NCI-H1105 (cell line): ENCODE measurements at places on chromosomes 16 and 17.

DNA sequence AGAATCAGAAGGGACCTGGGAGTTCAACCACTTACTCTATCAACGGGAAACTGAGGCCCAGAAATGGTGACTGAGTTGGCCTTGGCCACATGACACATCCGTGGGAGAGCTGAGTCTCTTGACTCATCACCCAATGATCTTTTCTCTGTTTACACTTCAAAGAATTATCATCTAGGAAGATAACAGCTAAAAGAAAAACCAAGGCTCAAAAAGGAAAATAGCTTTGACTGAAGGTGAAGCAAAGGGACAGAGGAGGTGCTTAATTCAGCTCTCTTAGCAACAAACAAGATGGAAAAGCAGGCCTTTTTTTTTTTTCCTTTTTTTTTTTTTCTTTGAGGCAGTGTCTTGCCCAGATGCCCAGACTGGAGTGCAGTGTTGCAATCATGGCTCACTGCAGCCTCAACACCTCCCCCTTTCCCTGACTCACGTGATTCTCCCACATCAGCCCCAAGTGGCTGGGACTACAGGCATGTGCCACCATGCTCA is 16.7 kb downstream of the ERCC4 start:
- DNase-seq: no peak

DNA sequence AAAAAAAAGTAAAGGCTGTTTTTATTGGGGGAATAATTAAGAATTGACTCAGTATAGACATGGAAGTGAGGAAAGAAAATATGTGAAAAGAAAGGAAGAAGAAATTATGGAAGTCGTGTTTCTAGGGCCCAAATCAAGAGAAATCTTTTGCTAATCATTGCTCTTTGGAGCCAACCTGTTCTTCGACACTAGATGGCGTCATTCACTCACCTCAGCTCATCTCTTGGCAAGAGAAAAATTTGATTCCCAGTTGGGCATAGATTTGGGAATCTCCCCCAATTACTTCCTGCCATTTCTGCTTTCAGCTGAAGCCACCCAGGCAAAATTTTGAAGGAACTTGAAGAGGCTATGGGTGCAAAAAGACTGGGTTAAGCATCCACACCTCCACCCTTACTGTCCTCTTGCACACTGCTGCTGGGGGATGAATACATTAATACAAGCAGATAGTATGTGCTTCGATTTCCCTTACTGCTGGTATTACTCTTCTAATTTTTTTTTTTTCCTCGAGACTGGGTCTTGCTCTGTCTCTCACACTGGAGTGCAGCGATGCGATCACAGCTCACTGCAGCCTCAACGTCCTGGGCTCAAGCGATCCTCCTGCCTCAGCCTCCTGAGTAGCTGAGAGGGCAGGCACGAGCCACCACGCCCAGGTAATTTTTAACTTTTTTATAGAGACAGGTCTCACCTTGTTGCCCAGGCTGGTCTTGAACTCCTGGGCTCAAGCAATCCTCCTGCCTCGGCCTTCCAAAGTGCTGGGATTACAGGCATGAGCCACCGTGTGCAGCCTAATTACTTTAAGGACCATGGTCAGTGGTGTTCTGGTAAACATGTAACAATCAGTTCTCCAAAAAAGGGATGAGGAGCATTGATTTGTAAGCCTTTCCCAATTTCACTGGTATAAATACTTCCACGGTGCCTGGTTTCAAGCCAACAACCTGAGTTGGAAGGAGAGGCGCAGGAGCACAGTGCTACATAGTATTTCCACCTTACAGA is 13.5 kb downstream of the PSMD7 start:
- DNase-seq: peak; percentile 12

DNA sequence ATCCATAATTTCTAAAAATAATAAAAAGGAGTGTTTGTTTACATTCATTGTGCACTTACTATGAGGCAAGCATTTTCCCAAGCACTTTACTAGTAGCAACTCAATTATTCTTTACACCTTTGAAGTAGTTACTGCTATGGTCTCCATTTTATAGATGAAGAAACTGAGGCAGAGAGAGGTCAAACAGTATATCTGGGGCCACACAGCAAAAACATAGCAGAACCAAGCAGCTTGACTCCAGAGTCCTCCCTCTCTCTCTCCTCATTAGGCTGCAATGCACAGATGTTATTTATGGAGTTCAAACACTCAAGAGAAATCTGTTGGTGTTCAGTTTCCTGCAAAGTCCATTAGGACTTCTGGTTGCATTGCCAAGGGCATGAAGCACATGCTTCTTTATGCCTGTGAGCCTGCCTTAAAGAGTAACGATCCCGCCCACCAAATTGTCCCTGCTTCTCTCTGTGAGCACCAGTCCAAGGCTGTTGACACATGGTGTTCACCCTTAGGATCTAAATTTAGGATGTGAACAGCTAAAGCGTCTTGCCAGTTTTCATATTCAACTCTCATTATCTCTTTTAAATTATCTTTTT is 44.0 kb downstream of the GPRC5B start:
- DNase-seq: peak; percentile 1

- DNase-seq: no peak
These were observed 46.5 kb downstream of the ATP2C2 start for GRCh38 chr16:84414789-84415326.

- DNase-seq: no peak
These were observed 16.8 kb upstream of the USP43 start for GRCh38 chr17:9628509-9628908.

DNA sequence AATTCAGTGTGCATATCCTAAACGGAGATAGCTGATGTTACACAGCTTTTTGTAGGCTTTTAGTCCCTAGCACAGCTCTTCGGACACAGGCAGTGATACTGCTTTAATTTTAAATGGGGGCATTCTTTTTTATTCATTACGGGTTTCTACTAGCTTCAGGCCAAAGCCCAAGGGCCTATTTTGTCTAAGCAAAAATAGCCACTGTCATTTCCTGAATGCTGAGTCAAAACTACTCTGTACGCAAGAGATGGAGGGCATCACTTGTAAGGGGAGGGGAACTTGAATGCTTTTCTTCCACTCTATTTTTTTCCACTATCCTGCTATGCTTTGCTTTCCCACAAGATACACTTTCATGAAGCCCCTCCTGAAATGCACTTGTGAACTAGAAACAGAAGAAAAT is 360.7 kb downstream of the PMP22 start:
- DNase-seq: no peak

DNA sequence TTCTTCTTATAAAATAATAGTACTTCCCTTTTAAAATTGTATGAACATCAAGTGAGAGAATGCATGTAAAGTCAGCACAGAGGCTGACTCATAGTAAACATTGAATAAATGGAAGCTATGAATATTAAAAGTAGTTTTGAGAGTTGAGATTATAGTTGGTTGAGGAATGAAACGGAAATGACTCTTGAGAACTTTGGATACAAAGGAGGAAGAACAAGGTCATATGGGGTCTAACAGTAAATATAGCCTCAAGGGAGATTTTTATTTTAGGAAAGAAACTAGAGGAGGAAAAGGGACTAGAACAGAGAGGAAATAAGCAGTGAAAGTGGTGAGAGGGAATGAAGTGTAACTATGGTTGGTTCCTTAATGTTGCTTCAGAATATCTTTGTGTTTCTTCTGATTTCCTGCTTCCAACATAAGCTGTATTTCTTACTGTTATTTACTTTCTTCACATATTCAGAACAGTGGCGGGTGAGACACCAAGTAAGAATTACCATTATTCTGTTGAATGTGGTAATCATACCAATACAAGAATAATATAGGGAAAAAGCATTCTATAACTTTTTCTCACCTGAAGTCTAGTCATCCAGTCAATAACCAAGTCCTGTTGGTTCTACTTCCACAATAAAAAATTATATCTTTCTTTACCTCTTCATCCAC is 165.1 kb downstream of the CHD9 start:
- DNase-seq: no peak

- no peak for DNase-seq
These were observed 292.9 kb upstream of the SALL1 start for GRCh38 chr16:51443934-51444333.

DNA sequence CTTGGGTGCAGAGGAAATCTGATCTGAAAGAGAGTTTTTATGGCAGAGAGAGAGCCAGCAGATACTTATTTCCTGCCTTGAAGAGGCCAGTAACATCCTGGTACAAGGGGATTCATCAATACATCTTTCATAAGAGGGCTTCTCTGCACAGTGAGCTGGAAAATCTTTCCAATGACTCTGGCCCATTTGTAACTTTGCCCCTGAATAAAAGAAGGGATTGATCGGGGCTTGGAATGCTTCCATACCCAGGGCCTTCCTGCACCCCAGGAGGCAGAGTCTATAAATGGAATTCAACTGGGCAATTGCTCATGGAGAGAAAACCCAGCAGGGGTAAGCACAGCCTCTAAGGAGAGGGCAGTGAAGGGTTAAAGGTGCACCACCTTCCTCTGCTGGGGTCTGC is 163.3 kb downstream of the XYLT1 start:
- no peak for DNase-seq

GRCh38 chr16:22787466-22788192 is 26.3 kb upstream of the HS3ST2 start:
- DNase-seq: no peak

DNA sequence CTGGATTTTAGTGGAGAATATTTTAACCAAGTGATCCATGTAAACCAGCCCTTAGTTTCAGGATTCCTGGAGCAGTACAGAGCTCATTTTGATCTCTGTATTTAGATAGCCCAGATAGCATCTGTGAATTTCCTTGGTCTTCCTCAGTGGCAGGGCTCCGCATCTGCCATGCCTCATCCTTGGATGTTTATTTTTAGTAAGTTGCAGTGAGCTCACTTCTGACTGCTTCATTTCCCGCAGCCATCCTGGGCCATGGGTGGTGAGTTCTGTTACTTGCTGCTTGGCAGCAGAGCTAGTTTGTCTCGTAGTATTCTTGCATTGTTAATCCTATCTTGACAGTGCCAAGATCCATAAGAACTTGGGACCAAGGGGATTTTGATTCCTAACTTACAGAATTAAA is 33.7 kb downstream of the IST1 start:
- no peak for DNase-seq

DNA sequence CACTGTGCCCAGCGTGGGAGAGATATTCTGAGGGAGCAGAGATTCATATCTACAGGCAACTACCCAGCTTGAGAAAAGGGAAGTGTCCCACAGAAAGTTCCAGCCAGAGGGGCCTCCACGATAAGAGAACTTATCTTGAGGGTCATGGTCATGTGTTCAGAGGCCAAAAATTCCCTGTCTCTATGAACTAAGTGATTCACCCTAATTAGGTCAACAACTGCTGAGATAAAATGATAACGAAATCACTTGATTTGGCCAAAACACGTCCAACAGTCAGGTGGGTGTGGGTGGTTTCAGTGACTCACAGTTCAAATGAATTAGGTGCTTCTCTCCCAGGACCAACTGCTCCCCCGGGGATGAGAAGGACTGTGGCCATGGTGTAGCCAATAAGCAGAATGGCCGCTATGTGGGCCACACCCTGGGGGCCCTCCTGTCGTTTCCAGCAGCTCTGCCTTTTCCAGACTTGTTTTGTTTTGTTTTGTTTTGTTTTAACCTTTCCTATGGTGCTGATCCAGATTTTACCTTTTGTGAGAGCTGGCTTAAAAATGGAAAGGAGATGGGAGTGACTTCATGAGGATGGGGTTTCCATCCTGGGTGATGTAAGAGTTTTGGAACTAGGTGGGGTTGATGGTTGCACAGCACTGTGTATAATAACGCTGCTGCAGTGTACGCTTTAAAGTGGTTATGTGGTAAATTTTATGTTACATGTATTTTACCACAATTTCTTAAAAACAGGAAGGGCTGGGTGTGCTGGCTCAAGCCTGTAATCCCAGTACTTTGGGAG is 8.7 kb downstream of the DNAI2 start:
- DNase-seq: no peak

- no peak for DNase-seq
These were observed 77.6 kb upstream of the KSR1 start for GRCh38 chr17:27378482-27379175.

DNA sequence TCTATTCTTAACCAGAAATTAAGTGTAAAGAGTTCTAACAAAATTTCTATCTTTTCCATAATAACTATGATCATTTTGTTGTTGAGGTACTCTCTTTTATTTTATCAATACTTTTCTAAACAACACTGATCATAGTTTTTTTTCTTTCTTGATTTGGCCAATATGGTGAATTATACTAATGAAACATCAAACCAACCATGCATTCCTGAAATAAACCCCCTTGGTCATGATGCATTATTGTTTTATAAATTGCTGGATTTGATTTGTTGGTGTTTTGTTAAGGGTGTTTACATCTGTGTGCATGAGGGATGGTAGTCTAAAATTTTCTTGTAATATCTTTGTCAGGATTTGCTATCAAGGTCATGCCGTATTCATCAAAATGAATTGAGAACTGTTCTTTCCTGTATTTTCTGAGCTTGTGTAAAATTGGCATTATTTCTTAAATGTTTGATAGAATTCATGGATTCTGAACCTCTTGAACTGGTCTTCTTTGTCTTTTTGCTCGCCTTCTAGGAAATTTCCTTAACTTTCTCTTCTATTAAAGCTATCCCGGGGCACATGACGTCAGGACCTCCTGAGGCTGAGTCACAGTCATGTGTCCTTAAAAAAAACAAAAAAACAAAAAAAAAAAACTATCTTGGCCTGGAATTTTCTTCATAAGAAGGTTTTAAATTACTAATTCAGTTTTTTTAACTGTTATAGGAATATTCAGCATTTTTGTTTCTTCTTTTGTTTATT is 3.9 kb upstream of the TRIM25 start:
- DNase-seq: no peak

- no peak for DNase-seq
These were observed 5.5 kb downstream of the MAP2K3 start for GRCh38 chr17:21289902-21290571.

- DNase-seq: peak; percentile 7
These were observed 42.8 kb upstream of the ZC3H18 start for GRCh38 chr16:88527186-88527936.

DNA sequence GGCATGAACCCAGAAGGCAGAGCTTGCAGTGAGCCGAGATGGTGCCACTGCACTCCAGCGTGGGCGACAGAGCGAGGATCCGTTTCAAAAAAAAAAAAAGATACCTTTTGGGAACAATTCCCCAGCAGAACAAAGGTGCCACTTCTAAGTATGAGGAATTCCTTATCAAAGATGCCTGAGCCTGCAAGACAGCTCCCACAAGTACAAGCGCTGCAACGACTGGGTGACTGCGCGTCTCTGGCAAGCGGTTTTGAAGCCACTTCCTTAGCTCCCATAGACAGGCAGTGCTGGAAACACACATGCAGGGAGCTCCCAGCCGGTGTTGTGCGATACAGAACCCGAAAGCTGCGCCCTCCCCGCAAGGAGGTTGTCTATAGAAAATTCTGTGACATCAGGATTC is 60.5 kb downstream of the ADCY9 start:
- DNase-seq: no peak

GRCh38 chr16:87483481-87483880 is 9.3 kb downstream of the ZCCHC14 start:
- no peak for DNase-seq

DNA sequence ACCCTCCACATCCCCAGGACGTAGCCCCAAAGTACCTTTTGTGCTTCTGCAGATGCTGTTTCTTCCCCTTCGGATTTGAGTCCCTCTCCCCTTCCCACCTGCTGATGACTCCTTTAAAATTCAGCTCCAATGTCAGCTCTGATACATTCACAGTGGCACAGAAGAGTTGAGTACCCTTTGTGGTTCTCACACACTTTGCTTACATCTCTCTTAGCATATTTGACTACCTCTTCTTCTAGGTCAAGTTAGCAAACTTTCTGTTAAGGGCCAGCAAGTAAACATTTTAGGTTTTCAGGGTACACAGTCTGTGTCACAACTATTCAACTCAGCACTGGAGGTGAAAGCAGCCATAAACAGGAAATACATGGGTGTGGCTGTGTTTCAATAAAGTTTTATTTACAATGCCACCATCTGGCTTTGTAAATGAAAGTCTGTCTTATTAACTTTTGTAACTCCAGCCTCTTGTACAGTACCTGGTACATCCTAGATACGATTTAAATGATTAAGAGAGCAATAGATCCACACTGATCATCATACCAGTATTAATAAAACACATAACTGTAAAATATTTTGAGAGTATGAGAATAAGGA is 161.7 kb downstream of the SOX9 start:
- no peak for DNase-seq
